ENCODE measurements at places on chromosomes 16 and 17.
A peak's percentile ranks its signal among the peaks of the same experiment; 100 is the strongest.

- DNase-seq = peak; percentile 39
Measured at GRCh38 chr16:22206842-22207714, 1.0 kb downstream of the EEF2K start.

DNA sequence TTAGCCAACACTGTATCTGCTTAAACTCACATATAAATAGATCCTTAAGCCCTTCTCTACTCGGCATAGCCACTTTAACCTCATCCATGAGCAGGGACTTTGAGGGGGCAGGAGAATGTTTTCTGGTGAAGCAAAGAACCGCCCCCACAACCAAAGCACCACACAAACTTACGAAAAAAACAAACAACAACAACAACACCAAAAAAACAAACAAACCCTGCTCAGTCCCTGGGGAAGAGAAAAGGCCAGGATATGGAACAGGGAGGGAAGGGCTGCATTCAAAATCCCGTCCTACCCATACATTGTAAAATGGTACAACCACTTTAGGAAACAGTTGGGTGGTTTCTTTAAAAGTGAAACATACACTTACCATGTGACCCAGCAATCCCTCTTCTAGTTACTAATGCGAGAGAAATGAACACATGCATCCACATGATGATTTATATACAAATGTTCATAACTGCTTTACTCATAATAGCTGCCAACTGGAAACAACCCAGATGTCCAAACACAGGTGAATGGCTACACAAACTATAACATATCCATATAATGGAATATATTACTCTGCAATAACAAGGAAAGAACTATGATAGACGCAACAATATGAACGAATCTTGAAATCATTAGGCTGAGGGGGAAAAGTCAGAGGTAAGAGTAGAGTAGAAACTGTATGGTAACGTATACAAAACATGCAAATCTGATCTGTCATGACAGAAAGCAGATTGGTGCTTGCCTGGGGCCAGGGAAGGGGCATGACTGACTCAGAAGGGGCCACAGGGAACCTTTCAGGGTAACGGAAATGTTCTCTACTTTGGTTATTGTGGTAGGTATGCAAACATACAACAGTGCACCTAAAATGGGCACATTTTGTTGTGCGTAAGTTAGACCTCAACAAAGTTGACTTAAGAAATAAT lies 37.7 kb upstream of the TOB1 start:
- DNase-seq = peak; percentile 35

DNA sequence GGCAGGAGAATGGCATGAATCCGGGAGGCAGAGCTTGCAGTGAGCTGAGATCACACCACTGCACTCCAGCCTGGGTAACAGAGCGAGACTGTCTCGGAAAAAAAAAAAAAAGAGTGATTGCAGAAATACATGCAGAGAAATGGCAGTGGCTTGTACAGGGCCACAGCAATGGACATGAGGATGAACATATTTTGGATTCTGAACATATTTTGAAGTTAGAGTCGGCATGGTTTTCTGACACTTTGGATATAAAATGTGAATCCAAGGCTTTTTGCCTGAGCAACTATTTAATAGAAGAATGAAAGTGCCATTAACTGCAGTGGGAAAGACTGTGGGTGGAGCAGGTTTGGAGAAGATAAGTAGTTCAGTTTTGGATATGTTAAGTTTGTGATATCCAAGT lies 35.8 kb downstream of the CPD start:
- no peak for DNase-seq

- DNase-seq = no peak
Measured at GRCh38 chr17:61486135-61487120, 34.2 kb downstream of the TBX4 start.

DNA sequence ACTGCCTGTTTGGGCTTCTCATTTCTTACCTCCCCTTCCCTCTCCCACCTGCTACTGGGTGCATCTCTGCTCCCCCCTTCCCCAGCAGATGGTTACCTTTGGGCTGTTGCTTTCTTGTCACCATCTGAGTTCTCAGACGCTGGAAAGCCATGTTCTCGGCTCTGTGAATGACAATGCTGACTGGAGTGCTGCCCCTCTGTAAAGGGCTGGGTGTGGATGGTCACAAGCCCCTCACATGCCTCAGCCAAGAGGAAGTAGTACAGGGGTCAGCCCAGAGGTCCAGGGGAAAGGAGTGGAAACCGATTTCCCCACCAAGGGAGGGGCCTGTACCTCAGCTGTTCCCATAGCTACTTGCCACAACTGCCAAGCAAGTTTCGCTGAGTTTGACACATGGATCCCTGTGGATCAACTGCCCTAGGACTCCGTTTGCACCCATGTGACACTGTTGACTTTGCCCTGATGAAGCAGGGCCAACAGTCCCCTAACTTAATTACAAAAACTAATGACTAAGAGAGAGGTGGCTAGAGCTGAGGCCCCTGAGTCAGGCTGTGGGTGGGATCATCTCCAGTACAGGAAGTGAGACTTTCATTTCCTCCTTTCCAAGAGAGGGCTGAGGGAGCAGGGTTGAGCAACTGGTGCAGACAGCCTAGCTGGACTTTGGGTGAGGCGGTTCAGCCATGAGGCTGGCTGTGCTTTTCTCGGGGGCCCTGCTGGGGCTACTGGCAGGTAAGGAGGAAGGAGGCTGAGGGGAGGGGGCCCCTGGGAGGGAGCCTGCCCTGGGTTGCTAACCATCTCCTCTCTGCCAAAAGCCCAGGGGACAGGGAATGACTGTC lies at the start of gene CD68:
Gene CD68, plus strand, starts transcription at position 638 of the 833 bp plus-strand sequence. Its CDS starts 40 bp downstream, at position 678.
- no peak for DNase-seq

- DNase-seq = peak; percentile 75
Measured at GRCh38 chr17:49407981-49408501, 6.6 kb downstream of the PHB1 start.

GRCh38 chr16:3854750-3855541 lies 25.6 kb downstream of the CREBBP start:
- no peak for DNase-seq

- peak; percentile 33 for DNase-seq
Measured at GRCh38 chr17:61635913-61636432, 45.0 kb upstream of the NACA2 start.

DNA sequence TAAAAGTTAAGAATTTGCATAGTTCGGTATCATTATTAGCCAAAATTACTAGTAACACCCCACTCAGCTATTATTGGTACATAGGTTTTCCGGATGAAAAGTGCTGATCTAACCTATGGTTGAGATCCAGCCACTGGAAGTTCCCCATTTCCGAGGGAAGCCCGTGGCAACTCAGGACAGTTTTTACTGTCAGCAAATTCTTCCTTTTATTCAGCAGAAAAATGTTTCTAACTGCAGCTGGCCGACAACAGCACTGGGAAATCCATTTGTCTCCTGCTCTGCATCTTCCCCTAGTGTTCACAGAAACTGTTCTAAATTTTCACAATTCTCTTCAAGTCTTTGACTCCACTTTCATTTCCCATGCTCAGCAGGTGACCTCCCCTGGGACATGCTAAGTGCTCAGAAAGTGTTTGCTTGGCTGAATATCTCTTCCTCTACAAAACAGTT lies 15.5 kb upstream of the MMD start:
- no peak for DNase-seq

DNA sequence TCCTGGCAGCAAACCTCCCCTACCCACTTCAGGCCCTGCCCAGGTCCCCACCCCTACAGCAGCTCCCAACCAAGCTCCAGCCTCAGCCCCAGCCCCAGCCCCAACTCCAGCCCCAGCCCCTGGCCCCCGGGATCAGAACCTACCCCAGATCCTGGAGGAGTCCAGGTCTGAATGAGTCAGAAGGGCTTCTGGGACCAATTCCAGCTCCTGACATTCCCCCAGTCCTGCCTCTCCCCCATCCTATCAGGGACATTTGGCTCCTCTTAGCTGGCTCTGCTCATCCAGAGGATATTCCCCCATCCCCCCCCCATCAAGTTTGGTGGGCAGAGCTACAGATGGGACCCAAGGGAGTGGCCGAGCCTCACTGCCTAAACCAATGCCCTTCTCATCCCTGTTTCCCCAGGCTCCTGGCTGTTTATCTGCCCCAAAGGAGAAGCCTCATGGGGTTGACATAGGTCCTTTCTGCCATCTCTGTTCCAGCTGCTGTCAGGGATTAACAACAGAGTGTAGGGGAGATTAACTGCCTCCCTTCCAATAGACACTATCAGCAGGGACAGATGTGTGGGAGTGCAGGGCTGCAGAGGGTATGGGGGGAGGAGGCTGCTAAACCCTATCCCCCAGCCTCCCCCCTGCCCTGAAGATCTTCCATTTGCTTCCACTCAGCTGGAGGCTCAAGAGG lies 16.5 kb downstream of the CNTNAP1 start:
- DNase-seq = no peak

- no peak for DNase-seq
Measured at GRCh38 chr17:41652461-41652970, 28.1 kb upstream of the KRT17 start.

DNA sequence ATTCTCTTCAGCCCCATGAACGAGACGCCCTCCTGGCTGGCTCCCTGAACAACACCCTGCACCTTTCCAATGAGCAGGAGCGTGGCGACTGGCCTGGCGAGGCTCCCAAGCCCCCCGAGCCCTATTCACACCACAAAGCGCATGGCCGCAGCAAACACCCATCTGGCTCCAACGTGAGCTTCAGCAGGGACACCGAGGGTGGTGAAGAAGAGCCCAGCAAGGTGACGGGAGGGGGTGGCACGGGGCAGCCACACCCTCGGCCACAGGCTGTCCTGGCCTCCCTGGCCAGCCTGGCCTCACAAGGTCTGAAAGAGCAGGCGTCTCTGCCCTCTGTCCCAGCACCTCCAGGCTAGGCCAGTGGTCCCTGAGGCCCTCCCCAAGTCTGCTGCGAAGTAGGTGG lies 23.7 kb downstream of the CASKIN2 start:
- DNase-seq = no peak

DNA sequence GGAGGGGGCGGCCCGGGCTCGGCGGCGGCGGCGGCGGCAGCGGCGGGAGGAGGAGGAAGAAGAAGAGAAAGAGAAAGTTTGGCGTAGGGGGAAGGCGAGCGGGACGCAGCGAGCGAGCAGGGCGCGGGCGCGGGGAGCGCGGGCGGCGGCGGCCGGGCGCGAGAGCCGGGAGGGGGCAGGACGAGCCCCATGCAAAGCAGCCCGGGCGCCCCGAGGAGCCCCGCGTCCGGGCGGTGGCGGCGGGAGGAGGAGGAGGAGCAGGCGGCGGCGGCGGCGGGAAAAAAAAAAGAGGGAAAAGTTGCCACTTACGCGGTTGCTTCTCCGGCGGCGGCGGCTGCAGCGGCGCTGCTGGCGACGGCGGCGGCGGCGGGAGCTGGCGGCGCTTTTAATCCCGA lies 10.3 kb upstream of the ZFHX3 start:
- DNase-seq = no peak

GRCh38 chr17:807523-808294 lies 25.6 kb downstream of the MRM3 start:
- no peak for DNase-seq

DNA sequence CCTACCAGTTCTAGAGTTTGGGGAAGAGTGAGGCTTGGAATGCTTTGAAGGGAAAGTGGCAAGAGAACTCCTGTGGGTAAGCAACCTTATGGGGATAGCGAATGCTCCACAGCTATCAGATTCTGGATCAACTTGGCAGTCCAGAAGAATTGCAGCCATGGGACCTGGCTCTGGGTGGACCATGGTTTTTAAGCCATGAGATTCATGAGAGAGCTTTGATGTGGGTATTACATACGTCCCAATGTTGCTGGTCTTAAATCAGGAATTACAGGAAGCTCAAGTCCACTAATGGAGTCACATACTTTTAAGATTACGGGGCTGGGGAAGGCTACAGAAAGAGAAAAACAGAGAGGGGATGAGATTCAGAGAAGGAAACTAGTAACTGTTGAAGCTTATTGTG lies 142.5 kb upstream of the ELAC2 start:
- DNase-seq = no peak

- no peak for DNase-seq
Measured at GRCh38 chr17:57685499-57686132, 59.5 kb downstream of the CCDC182 start.

GRCh38 chr16:73426433-73427160 lies 378.7 kb upstream of the ZFHX3 start:
- DNase-seq = no peak

- DNase-seq = no peak
Measured at GRCh38 chr16:5523829-5524228, 426.2 kb upstream of the EEF2KMT start.

GRCh38 chr16:79062336-79062735 lies 538.2 kb downstream of the MAF start:
- DNase-seq = no peak

GRCh38 chr17:66542129-66542966 lies 239.9 kb downstream of the PRKCA start:
- DNase-seq = no peak

DNA sequence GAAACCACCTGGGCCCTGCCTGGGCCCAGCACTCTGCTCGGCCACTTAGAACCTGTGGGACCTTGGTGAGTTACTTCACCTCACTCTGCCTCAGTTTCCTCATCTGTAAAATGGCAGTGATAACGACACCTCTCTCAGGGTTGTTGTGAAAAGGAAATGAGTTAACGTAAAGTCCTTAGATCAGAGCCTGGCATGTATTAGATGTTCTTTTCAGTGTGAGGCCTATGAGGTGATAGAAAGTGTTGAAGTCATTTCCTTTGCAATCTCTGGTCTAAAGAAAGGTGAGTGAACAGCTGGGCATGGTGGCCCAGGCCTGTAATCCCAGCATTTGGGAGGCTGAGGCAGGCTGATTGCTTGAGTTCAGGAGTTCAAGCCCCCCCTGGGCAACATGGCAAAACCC lies 51.7 kb upstream of the LGALS9 start:
- no peak for DNase-seq

DNA sequence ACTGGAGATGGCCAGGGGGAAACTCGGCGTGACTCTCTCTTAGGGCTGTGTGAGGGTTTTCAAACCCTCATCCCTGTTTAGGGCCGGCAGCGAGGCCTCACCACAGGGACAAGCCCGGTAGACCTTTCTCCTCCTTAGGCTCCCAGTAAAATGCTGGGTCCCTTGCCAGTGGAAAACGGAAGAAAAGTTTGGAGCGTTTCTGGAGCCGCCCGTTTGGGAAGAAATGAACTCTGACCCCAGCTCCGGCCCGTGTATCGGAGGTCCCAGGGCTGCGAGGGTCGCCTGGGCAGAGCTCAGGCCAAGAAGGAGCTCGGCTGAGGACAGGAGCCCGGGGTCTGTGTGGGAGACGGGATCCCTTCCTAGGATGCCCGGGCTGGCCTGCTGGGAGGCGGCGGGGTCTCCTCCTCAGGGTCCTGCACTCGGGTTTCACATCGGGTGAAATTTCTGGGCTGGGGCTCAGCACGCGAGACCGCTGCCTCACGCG lies 23.2 kb downstream of the ZNF213 start:
- no peak for DNase-seq

- no peak for DNase-seq
Measured at GRCh38 chr17:39536468-39536867, 71.3 kb downstream of the NEUROD2 start.

DNA sequence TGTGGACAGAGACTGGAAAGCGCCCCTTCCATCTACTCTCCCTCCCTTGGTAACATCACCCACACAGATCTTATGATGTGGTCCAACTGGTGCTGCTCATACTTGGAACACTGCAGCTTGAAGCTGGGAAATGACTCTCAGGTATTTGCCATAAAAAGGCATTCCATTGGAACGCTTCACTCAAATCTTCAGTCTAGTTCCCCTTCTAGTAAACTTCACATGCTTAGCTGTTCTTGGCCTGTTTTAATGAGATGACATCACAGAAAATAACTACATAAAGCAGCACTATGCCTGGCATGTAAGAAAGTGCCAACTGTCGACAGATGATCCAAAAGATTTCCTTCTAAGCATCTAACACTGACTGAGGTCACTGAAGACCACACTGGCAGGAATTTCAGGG lies 9.3 kb downstream of the ZNF263 start:
- no peak for DNase-seq

Measured in effector CD4-positive, alpha-beta T cell (primary cell).